ENCODE measurements at places on chromosomes 7 and 10.

- DNase-seq, result no peak
Observed at GRCh38 chr10:80131499-80131901, 1.0 kb upstream of the PLAC9 start.

- DNase-seq, result peak; percentile 58
Observed at GRCh38 chr7:816751-817671, 15.3 kb upstream of the SUN1 start.

- DNase-seq, result no peak
Observed at GRCh38 chr10:5856701-5857004, 33.0 kb downstream of the ANKRD16 start.

GRCh38 chr10:116669832-116670644 is 49.3 kb downstream of the PNLIPRP2 start:
- DNase-seq, result no peak

DNA sequence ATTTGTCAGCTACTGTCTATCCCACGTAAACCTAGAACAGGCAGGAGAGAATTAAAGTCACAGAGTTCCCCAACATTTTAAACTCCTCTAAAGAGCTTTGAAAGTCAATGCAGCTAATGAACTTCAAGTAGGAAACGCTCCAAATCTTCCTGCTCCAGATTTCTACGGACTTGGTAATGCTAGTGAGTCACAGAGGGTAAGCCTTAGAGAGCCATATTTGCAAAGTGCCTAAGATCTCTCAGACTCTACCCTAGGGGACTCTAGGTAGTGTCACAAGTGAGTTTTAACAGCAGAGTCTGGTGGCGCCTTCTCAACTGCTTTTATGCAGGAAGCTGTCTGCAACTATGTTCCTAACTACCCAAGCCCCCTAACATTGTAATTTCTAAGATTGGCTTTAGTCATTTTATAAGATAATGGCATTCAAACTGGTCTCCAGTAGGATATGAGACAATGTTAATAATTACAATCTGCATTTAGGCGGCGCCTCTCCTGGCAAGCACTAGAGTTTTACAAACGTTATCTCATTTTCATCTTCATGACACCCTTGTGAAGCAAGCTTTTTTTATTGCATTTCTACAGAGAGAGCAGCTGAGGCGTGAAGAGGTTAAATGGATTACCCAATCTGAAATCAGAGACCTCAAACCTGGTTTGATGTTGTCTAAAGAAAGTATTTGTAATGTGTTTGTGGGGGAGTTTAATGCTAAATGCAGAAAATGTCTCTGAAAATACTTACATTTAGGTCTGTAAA is 22.0 kb upstream of the FZD1 start:
- peak; percentile 79 for DNase-seq
